ENCODE measurements at places on chromosomes 7 and 10. TPM values are rescaled to one million over a fixed set of nuclear protein-coding genes. Genes with fewer than 3 reads are reported as not detected.

SMKR1 gene
- not detected for total RNA-seq

ELFN1 gene
- 0.08 TPM for total RNA-seq

CHRM2 gene
- not detected for total RNA-seq

EIF4H gene
- total RNA-seq, result 406 TPM

SPACDR gene
- 0.70 TPM for total RNA-seq

CFAP43 gene
- 0.23 TPM for total RNA-seq

SEMA3C gene
- 216 TPM for total RNA-seq

RET gene
- total RNA-seq, result not detected

VENTX gene
- not detected for total RNA-seq

GAD2 gene
- total RNA-seq, result not detected

GIMAP6 gene
- not detected for total RNA-seq

NKX1-2 gene
- total RNA-seq, result not detected

IFT22 gene
- total RNA-seq, result 27.0 TPM

SMC3 gene
- total RNA-seq, result 10.9 TPM

CYP2C9 gene
- total RNA-seq, result not detected

ZNF804B gene
- not detected for total RNA-seq

CNPY1 gene
- total RNA-seq, result not detected

LRRC18 gene
- total RNA-seq, result not detected

FGFBP3 gene
- 0.23 TPM for total RNA-seq

OR13A1 gene
- total RNA-seq, result not detected

CNTNAP2 gene
- total RNA-seq, result not detected

PALD1 gene
- 1.1 TPM for total RNA-seq

ZNF467 gene
- total RNA-seq, result 1.7 TPM

RASA4B gene
- total RNA-seq, result 2.0 TPM

GATAD1 gene
- 16.5 TPM for total RNA-seq

UBN2 gene
- 2.9 TPM for total RNA-seq

RTKN2 gene
- 0.23 TPM for total RNA-seq

DPYSL4 gene
- total RNA-seq, result 4.9 TPM

All from smooth muscle cell of the coronary artery (primary cell).